ENCODE measurements at places on chromosomes 11 and 22.
A peak's percentile ranks its signal among the peaks of the same experiment; 100 is the strongest.

GRCh38 chr11:3134218-3134621, 30.9 kb downstream of the OSBPL5 start:
- no peak for DNase-seq

DNA sequence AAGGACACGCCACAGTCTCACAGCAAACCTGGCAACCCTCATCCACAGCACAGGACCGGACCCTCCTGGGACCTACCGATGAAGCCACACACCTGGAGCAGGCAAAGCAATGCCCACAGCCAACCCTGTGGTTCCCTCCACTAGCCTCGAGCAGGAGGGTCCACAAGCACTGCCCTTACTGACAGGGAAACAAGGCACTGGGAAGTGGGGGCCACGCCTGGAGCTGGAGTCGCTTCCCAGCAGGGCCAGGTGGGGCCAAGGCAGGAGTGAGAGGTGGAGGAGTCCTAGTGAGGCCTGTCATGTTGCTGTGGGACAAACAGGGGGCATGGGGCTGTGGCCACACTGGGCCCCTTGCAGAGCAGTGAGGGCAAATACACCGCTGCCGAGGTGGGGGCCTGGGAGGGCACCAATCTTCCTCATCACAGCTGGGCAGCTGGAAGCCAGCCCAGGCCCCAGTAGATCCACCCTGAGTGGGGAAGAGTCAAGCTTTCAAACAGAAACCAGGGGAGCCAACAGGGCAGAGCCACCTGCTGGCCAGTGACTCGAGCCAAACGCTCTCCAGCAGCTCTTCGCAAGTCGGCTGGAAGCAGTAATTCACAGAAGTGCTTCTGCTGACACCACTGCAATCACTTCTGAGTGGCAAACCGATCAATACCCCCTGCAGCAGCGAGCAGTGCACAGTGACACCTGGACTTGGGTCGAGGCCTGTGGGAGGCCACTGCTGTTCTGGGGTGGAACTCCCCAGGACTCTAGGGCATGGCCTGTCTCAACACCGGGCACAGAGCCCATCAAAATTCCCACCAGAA, 13.7 kb downstream of the SULT4A1 start:
- no peak for DNase-seq

GRCh38 chr11:67631411-67631810, 1.7 kb upstream of the NUDT8 start:
- DNase-seq: no peak

DNA sequence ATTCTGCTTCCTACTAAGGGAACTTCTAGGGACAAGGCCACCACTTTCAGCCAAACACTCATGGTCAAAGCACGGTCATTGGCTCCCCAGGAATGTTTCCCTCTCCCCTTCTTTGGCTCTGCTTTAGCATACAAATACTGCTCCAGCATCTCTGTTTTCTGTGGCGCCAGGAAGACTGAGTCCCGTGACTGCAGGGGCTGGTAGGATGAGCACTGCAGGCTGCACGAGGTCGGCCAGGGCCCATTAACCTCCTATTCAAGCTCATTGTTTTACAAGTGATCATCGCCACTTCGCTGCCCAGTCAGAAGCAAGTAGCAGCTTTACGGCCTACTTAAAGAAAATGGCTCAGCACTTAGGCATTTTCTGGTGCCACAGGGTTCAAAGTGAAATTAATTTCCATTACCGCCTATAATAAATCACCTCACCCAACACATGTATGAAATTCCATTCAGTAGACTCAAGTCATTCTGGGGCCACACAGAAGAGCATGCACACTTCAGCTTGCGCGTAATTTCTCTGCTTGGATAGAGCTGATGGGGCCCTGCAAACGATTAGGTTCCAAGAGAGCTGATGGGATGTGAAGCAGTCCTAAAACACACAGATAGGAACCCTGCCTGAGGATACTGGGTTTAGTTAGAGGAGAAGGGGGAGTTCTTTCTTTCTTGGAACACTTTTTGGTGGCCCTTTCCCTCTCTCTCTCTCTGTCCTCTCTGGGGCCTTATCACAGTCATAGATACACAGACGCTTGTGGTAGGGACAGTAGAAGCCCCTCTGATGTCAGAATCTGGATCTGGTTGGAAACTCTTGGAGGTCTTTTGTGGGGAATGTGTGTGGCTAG, 173.7 kb downstream of the KIF18A start:
- DNase-seq: no peak

DNA sequence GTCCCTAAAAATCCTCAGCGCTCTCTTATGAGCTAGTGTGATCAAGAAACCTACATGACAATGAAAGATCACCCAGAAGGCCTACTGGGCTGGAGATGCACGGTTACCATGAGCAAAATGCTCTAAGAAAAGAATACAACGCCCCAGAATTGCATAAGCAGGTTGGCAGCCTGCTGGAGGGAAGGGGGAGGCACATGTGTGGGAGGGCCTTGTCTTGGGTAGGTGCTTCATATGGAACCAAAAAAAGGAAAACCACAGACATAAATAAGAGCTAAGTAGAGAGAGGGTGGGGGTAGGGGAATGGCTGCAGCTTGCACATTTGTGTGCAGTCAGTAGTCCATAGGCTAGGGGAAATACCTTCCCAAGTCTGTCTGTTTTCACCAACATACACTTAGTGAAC, 2.8 kb downstream of the SIAE start:
- DNase-seq: peak; percentile 31

GRCh38 chr22:50173983-50174355, 3.4 kb downstream of the PANX2 start:
- DNase-seq: no peak

DNA sequence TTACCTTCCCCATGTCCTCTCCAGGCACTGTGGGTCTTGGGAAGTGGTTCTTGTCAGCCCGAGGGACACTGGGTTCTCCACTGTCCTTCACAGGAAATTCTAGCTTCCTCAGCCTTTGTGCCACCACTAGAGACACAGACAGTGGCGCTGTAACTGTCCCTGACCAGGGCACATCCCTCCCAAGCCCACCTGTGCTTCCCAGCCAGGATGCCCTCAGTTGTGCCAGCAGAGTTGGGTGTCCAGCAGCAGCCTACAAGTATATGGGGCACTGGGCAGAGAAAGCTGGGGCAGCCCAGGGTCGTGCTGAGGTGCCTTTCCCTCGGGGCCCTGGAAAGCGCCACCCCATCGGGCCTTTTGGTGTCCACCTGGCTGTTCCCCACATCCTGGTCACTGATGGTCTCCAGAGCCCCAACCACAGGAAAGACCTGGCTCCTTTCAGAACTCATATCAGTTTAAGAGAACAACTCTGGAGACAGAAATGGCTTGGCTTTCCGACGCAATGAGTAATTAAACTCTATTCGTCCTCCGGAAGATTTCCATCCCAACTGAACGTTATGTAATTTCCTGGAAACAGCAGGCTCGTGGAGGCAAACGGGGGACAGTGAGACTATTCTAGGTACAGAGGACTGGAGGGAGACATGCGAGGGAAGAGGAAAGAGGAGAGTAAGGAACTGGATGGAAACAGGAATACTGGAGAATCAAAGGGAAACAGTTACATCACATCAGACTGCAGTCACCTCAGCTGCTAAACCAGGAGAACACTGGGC, 28.6 kb downstream of the PPP2R1B start:
- no peak for DNase-seq

DNA sequence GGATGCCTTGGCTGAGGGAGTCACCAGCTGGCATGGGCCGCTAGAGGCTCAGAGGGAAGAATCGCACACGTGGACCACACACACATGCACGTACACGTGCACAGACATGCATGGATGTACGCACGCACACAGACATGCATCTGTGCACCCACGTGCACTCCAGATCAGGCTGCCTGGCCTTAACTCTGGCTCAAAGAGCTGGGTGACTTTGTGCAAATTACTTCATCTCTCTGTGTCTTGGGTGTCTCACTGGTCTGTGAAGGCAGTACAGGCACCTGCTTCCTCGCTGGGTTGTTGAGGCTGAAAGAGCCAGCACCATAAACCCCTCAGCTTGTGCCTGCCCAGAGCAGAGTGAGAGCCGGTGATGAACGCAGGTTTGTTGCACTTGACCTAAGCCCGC, 28.7 kb downstream of the TMPRSS6 start:
- no peak for DNase-seq

GRCh38 chr11:96339706-96340554, 3.1 kb downstream of the MAML2 start:
- DNase-seq: no peak

DNA sequence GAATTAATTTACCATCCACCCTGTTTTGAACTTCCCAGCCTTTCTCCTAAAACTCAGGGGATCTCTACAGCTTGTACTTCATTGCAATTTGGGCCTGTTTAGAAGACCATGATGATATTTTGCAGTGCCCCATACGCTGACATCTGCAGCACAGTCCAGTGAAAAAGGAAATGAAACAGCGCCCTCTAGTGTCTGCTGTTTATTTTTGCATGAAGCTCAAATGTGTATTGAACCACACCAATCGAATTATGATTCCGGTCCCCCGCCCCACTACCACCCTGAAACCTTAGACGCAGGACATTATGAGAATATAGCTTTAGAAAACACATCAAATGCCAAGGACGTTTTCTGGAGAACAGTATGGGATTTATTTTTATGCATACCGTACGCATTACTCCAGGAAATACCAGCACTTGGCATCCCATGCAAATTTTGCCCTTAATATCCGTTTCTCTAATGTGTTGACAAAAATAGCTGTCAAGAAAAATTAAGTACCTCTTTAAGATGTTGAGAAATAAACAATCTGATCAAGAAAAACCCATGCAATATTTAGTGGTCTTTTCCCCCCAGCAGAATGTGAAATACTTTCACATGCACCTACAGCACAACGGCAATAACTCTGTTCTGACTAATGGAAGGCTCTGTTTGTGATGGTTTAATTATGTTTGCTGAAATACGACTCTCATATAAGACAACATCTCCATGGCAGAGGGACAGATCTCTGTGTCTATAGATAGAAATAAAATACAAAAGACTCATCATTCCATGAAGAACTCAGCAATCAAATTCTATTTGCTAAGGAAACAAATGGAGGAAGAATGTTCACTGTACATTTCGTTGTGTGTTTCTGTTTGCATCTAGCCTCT, 93.9 kb downstream of the TECTA start:
- peak; percentile 34 for DNase-seq

GRCh38 chr11:130636722-130637464, 188.4 kb downstream of the ADAMTS15 start:
- no peak for DNase-seq

GRCh38 chr11:84906995-84907394, 720.1 kb downstream of the DLG2 start:
- no peak for DNase-seq

GRCh38 chr11:120881596-120881995, 142.3 kb upstream of the TBCEL start:
- no peak for DNase-seq

- no peak for DNase-seq
Observed at GRCh38 chr11:94545264-94546161, 1.8 kb downstream of the FUT4 start.

GRCh38 chr22:44338906-44339305, 26.2 kb upstream of the SHISAL1 start:
- no peak for DNase-seq

GRCh38 chr11:2217211-2218030, 45.8 kb upstream of the TH start:
- DNase-seq: no peak

DNA sequence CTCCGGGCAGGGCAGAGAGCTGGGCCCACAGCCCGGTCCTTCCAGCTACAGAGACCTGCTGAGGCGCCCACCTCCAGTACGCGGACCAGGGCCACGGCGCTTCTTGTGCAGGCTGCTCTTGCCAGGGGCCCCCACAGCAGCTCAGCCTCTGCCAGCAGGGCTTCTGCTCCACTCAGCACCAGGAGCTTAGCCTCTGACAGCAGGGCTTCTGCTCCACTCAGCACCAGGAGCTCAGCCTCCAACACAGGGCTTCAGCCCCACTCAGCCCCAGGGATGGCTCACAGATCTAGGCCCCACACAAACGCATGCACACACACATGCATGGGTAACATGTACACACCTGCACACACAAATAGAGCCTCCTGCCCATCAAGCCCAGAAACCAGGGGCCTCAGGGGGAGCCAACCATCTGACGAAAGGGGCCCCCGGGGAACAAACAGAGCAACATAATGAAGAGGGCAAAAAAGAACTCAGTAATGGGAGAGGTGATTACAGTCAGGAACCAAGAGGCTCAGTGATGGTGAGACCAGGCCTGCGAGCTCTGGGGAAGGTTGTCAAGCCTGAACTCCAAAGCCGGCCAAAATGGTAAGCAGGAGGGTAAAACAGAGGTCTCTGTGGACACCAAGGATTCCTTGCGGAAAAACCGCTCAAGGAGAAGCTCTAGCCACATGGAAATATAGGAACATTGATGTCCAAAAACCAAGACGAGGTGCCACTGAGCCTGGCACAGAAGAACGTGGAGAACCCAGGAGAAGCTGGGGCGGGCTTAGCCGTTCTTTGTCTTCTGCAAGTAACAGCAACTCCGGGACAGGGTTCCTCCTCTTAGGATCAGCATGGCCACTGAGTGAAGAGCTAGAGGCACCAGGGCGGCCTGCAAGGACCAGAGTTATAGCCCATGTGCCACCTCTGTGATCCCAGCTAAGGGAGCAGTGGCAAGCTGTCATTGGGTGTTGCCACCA, 46.5 kb downstream of the GNB1L start:
- peak; percentile 8 for DNase-seq

- peak; percentile 59 for DNase-seq
Observed at GRCh38 chr11:66126808-66127555, 56.9 kb downstream of the PACS1 start.

Measured in activated CD8-positive, alpha-beta memory T cell treated with anti-CD3 and anti-CD28 coated beads, Interleukin-2, amount 50 U/mL, for 4 hours (primary cell).